ENCODE measurements at places on chromosomes 13 and 19.

DNA sequence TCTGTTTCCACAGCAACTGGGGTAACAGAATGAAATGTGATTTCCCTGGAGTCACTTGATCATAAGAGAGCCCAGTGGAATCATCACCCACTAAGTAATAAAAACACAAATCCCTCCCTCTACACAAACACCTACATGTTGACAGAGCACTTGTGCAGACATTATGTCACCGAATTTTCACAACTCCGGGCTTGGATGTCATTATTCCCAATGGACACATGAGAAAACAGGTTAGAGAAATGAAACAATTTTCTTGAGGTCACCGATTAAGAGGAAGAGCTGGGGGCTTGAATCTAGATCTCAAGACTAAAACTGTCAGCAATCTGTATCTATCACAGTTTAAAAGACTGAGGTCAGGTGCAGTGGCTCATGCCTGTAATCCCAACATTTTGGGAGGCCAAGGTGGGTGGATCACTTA lies 3.1 kb downstream of the XRCC1 start:
- DNase-seq, result no peak

GRCh38 chr19:7006135-7006704 lies 15.0 kb downstream of the MBD3L2B start:
- no peak for DNase-seq

DNA sequence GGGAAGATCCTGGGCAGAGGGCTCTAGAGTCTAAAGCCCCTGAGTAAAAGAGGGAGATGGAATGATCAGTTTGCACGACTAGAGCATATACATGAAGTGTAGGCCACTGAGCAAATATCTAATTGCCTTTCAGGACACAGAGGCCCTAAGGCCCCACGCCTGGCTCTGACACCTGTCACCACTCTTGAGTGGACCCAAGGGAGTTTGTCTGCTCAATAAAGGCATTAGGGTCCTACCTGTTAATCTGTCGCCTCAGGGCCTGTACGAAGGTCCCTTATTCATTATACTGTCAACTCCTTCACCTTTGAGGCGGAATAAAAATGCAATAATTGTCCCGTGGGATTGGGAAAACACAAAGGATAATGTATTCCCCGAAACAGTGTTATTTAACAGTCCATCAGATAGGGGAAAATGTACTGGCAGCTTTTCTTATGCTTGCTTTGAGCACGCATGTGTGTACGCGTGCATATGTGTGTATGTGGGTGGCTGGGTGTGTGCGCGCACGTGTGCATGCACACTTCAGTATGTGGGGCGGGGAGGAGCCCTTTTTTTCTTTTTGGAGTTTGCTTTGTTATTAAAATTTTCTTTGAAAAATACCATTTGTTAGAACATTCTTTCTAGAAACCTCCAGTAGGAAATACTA lies 161.8 kb upstream of the SERP2 start:
- no peak for DNase-seq

- no peak for DNase-seq
These were observed 8.8 kb downstream of the ZSCAN22 start for GRCh38 chr19:58335630-58336029.

GRCh38 chr19:10104130-10104513 lies 1.6 kb upstream of the ANGPTL6 start:
- DNase-seq, result no peak

DNA sequence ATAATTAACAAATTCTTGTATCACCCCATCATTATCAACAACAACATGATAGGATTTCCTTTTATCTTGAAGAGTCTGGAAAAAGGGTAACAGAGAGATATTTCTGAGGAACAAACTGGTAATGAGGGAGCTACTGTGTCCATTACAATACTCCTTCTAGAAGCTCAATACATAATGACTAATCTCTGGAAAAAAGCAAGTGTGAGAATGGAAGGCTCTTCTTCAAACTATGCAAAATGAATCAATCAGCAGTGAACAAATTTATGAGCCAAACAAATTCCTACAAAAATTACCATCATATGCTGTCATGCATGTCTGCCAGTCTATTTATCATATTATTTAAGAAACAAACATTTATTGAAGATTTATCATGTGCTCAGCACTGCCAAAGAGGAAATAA lies 30.0 kb upstream of the USPL1 start:
- DNase-seq, result no peak

Data from stimulated activated CD4-positive, alpha-beta T cell treated with anti-CD3 and anti-CD28 coated beads, Interleukin-1b, Interleukin-23, amount 100 ng/mL, for 48 hours (primary cell).